ENCODE measurements at places on chromosomes 5 and 9. TPM values are rescaled to one million over a fixed set of nuclear protein-coding genes. Genes with fewer than 3 reads are reported as not detected.

DNA sequence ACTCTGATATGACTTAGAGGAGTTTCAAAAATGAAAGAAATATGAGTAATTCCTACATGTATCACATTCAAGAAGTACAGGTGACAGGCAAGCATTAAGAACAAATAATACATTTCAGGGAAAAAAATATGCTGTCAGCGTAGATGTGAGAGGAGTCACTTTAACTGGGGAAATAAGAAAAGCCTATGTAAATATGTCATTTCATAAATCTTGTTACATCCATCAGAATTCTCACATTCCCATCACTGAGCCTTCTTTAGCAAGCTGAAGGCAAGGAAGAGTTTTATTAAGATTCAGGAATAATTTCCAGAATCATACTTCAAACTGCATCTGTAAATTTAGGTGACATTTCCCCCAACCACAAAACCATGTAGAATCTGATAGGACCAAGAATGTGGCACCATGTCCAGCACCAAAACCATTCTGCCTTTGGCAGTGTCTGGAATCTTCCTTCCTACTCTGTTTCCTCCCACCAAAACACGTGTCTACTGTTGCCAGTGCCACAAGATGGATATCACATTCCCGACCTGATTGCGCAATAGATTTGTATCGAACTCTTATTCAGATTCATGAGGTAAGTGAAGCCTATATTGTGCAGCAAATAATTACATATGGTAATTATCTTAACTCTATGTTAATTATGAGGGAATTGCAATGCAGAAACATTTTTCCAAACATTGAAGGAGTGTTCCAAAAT, 690.9 kb downstream of the ISL1 start:
- no peaks in the 10 kb centered on the region for H3K36me3 ChIP-seq
- no peaks in the 10 kb centered on the region for H3K4me1 ChIP-seq
- H3K4me3 ChIP-seq: no peak overlapping the region

DNA sequence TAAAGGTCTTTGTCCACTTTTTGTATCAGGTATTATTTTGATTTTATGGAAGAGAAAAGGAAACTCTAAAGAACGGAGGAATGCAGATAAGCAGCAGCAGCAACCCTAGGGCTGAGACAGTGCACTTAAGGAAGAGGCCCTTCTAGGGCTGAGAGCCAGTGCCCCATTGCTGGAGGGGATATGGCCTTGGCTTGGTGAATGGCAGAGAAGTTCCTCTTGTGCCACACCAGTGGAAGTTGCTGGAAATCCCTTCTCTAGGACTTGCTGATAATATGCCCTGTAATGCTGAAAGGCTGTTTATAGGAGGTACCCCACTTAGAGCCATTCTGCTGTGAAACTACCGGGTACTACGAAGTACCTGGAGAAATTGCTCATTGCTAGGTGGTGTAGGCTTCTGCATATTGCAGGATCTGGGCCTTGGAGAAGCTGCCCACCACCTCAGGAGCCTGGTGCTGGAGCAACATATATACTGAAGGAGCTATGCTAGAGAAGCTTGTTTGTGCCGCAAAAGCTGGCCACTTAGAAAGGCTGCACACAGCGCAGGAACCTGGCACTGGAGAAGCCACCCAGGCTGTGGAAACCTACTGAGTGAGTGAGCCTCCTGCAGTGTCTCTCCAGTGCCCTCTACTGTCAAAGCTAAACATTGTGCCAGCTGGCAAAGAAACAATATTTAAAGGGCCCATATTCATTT, 9.6 kb upstream of the UBTD2 start:
- H3K36me3 ChIP-seq: no peaks in the 10 kb centered on the region
- peak; percentile 58 for DNase-seq
- no peaks in the 10 kb centered on the region for H3K4me1 ChIP-seq
- H3K4me3 ChIP-seq: no peak overlapping the region
- no peak overlapping the region for H3K27ac ChIP-seq

GRCh38 chr9:107407675-107408074, 81.9 kb downstream of the KLF4 start:
- H3K27ac ChIP-seq: no peak overlapping the region
- no peak overlapping the region for H3K4me3 ChIP-seq
- no peak for DNase-seq
- no peaks in the 10 kb centered on the region for H3K36me3 ChIP-seq

The FGF18 gene
- total RNA-seq: 0.22 TPM

GRCh38 chr9:68530618-68531017, 10.1 kb downstream of the TMEM252 start:
- no peaks in the 10 kb centered on the region for H3K27me3 ChIP-seq
- H3K36me3 ChIP-seq: no peaks in the 10 kb centered on the region
- no peak overlapping the region for H3K27ac ChIP-seq
- H3K4me1 ChIP-seq: no peaks in the 10 kb centered on the region
- no peak for DNase-seq

- H3K4me3 ChIP-seq: no peak overlapping the region
- no peak for DNase-seq
- no peaks in the 10 kb centered on the region for H3K36me3 ChIP-seq
- H3K27ac ChIP-seq: no peak overlapping the region
- no peaks in the 10 kb centered on the region for H3K4me1 ChIP-seq
Measured at GRCh38 chr5:171569065-171569712, 149.7 kb downstream of the FGF18 start.

The APC gene
- total RNA-seq: 24.0 TPM
